ENCODE measurements at places on chromosomes 1 and 21. TPM values are rescaled to one million over a fixed set of nuclear protein-coding genes. Genes with fewer than 3 reads are reported as not detected.

- no peak for DNase-seq
Measured at GRCh38 chr1:18047122-18047521, 60.5 kb upstream of the IGSF21 start.

TNFSF4 gene
- 6.2 TPM for total RNA-seq

GRCh38 chr1:159185121-159185520, 13.7 kb downstream of the CADM3 start:
- no peak for DNase-seq

GRCh38 chr1:96632045-96632664, 89.4 kb upstream of the PTBP2 start:
- DNase-seq = no peak

DEPDC1 gene
- 9.9 TPM for total RNA-seq

- peak; percentile 60 for DNase-seq
Measured at GRCh38 chr1:44423591-44424537, 18.8 kb downstream of the RNF220 start.
